Activated CD4-positive, alpha-beta T cell treated with anti-CD3 and anti-CD28 coated beads, Interleukin-2, amount 50 U/mL, for 1 hour (primary cell): ENCODE measurements at places on chromosomes 1 and 21.

DNA sequence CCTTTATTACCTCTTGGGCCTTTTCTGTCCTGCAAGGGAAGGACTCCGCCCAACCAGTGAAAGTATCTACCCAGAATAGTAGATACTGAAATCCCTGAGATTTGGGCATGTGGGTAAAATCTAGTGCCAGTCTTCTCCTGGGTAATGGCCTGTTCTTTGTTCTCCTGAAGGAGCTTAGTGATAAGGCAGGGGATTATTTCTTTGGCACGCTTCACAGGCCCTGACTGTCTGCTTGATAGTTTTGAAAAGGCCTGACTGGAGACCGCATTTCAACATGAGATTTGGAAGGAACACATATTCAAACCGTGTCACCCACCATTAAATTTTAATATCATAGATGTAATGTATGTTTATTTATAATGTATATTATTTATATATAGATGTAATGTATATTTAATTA, 48.9 kb downstream of the RASAL2 start:
- DNase-seq, result no peak

- no peak for DNase-seq
Measured at GRCh38 chr21:36428761-36429432, 43.7 kb downstream of the CHAF1B start.

DNA sequence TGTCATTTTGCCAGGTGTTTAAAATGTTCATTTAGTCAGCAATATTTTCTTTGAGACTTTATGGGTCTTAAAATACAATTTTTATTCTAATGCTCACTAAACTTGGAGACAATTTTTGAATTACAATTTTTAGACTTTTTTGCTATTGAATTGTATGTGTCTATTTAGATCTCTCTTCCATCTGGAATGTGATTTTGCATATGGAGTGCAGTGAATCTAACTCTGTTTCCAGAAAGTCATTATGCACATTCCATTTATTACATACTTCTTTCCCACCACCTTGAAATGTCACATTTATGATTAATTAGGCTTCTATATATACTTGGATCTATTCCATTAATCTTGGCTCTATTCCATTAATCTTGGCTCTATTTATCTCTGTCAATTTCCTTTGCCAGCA, 5.6 kb upstream of the TSPEAR start:
- DNase-seq, result no peak

- DNase-seq, result no peak
Measured at GRCh38 chr1:18009478-18009961, 98.1 kb upstream of the IGSF21 start.

GRCh38 chr1:201537891-201538611, 876 bp upstream of the NAV1 start:
- DNase-seq, result no peak

DNA sequence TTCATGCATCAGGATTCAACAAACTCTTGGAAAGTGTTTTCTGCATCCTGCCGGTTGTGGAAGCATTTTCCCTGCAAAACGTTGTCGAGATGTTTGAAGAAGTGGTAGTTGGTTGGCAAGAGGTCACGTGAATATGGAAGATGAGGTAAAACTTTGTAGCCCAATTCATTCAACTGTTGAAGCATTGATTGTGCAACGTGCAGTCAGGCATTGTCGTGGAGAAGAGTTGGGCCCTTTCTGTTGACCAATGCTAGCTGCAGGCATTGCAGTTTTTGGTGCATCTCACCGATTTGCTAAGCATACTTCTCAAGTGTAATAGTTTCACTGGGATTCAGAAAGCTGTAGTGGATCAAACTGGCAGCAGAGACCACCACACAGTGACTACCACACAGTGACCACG, 57.0 kb upstream of the PRDM2 start:
- DNase-seq, result no peak

- no peak for DNase-seq
Measured at GRCh38 chr1:152502496-152503180, 8.0 kb upstream of the LCE5A start.

- DNase-seq, result no peak
Measured at GRCh38 chr1:179881642-179882252, 338 bp upstream of the TOR1AIP1 start.

DNA sequence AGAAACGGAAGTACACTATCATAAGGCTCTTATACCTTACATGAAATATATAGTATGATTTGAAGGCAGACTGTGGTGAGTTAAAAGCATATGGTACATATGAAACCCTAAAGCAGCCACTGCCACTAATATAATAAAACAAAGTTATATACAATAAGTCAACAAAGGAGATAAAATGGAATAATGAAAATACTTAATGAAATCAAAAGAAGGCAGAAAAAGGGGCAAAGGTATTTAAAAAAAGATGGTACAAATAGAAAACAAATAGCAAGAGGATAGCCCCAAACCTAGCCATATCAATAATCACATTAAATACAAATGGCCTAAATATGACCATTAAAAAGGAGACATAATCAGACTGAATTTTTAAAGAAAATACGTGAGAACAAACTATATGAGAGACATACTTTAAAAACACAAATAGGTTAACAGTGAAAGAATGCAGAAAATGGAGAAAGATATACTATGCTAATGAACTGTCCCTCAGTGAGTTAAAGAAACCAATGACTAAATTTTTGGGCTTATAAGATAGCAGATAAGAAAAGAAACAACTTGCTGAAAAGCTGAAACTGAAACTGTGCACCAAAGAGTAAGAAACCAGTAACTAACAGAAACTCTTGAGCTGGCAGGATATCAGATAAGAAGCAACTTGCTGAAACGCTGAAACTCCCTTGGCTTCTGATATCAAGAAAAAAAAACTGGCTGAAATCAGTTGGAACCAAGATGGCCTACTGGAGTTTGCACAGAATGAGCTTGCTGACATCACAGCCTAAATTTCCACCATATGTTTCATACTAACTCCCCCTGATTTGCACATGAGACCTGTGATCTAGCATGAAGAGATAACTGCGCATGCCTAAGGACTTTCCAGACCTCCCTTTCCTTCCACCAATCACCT, 44.3 kb upstream of the IL10 start:
- no peak for DNase-seq

GRCh38 chr1:179529482-179530195, 46.1 kb downstream of the NPHS2 start:
- DNase-seq, result no peak

GRCh38 chr1:25958465-25958864, 39.4 kb downstream of the PAFAH2 start:
- no peak for DNase-seq

- DNase-seq, result no peak
Measured at GRCh38 chr21:30629200-30629599, 5.8 kb upstream of the KRTAP20-2 start.

GRCh38 chr1:33050221-33051076, 13.8 kb upstream of the AK2 start:
- DNase-seq, result no peak

DNA sequence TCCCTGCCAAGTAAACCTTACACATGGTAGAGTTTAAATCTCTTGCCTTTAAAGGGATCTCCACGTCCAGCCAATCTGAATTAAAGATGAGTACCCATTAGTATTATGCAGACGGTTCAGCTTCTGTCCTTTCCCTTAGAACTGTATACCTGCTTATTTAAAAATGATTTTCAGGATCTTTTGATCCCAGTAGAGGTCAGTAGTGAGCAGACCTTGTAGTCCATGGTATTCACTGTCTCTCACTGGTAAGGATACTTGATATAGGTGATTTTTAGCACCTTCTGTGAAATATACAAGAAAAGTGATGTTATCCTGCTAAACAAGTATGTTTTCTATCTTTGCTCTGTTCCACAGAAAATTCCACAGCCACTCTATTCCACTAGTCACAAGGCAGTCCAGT, 1211.6 kb upstream of the ADGRL4 start:
- no peak for DNase-seq

DNA sequence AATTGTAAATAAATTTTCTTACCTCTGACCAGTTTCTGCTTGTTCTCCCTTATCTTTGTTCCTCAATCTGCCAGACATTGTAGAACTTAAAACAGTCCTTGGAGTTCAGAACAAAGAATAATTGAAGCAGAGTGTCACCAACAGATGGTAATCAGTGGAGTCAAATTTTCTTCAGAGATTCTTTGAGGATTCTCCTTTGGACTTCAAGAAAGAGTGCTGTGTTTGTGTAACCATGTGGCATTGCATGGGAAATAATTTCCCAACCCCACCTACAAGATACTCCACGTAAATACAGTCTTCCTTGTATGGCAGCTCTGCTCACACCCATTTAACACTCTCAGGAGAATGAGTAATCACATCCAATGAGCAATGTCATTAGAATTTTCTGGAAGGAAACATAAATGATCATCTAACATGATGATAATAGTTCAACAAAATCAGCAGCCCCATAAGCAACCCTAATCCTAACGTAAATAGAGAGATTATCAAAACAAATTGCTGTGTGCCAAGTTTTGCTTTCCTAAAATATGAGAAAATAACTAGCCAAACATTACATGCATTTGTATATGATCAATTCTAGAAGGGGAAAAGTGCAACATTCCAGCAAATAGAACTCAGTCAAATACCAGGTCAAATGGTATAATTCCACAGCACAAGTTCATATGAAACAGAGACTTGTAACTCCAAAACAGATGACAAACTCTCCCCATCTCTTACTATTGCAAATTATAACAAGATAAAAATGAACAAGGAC, 6.9 kb upstream of the DENND1B start:
- DNase-seq, result no peak

DNA sequence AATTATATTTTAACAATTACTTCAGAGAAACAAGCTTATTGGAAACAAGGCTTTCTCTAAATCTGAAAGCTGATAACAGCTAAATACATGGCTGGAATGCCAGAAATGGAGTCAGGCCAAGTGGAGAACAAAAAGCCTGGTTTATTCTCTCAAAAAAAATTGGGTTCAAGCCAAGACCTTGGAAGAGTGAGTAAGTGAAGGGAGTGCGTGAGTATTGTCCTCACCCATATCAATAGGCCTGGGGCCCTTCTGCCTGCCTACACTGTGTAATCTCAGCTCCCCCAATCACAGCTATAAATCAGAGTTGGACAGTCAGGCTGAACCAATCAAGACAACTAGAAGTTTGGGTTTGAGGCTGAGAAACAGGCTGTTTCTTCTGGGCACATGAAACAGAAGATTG, 7.4 kb downstream of the KYAT3 start:
- no peak for DNase-seq

DNA sequence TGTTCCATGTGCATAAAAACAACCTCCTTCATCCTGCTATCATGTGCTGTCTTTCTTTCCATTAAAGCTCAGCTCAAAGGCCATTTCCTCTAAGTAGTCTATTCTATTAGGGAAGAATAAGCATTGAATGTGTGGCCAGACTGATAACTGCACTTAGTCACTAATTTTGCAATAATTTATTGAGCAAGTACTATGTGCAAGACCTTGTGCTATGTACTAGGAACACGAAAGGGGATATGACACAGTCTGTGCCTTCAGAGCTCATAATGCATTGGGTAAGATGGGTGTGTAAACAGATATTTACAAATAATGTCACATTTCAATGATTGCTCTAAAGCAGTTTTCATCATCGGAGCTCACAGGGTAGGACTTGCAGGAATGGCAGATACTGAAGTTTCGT, 54.2 kb downstream of the NMNAT2 start:
- DNase-seq, result no peak

DNA sequence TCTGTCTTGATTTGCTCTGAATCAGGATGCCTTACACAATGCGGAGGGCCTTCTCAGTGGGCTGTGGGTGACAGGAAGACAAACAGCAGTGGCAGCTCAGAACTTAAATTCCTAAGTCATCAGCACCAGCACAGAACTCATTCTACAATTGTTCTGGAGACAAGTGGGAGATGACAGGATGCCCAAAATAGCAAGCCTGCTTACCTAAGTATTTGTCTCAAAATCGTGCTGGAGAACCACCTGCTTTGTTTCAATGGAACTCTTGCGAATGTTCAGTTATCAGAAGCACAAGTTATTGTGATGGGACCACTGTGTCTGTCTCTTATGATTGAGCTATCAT, 76.1 kb downstream of the VCAM1 start:
- no peak for DNase-seq

GRCh38 chr1:28439320-28439719, 66.5 kb upstream of the RCC1 start:
- DNase-seq, result no peak

GRCh38 chr1:96363826-96364225, 357.8 kb upstream of the PTBP2 start:
- no peak for DNase-seq

- DNase-seq, result no peak
Measured at GRCh38 chr1:54362881-54363340, 43.3 kb downstream of the SSBP3 start.

DNA sequence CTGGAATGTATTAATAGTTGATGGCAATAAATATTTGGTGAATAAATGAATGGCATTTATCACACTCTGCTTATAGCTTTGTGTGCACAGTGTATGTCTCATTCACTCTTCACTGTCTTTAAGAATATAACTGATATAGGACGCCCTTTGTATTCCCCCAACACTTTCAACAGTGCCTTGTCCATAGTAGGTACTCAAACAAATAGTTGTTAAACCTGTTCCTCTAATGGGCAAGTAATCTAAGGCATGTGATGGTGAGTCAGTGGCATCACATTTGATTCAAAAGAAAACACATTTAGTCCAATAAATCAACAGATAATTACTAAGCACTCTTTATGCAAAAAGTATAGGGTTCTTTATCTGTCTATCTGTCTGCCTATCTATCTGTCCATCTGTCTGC, 11.2 kb upstream of the RXRG start:
- DNase-seq, result no peak

GRCh38 chr1:46544561-46545240, 6.7 kb downstream of the KNCN start:
- no peak for DNase-seq

- DNase-seq, result no peak
Measured at GRCh38 chr1:246591504-246591903, 25.2 kb downstream of the CNST start.
